ENCODE measurements at places on chromosomes 1 and 21.

- DNase-seq, result no peak
Observed at GRCh38 chr1:94616506-94616905, 74.9 kb upstream of the F3 start.

DNA sequence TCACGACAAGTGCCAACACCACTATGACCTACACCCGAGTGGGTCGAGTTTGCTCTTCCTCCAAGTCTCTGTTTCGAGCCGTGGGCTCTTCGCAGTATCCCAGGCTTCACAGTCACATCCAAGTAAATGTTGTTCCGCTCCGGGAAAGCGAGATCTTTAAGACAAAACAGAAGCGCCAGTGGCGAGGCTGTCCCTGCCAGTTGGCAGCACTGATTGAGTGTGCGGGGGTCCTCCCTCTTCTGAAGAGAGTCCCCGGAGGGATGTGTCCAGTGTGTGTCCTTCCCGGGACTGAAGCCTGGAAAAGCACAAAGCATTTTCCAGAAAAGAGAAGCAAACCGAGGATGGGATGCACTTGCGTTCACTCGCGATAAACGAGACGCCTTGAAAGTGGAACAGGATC is 158.9 kb downstream of the PRDM16 start:
- DNase-seq, result no peak

- DNase-seq, result no peak
Observed at GRCh38 chr1:164748253-164748899, 189.4 kb downstream of the PBX1 start.

GRCh38 chr1:80023358-80023757 is 1016.8 kb upstream of the ADGRL4 start:
- DNase-seq, result no peak

GRCh38 chr1:64223329-64224151 is 20.1 kb downstream of the UBE2U start:
- DNase-seq, result no peak

All from CD4-positive, alpha-beta T cell treated with Interleukin-17A for 4 hours (primary cell).